ENCODE measurements at places on chromosomes 16 and 17. TPM values are rescaled to one million over a fixed set of nuclear protein-coding genes. Genes with fewer than 3 reads are reported as not detected.

DNA sequence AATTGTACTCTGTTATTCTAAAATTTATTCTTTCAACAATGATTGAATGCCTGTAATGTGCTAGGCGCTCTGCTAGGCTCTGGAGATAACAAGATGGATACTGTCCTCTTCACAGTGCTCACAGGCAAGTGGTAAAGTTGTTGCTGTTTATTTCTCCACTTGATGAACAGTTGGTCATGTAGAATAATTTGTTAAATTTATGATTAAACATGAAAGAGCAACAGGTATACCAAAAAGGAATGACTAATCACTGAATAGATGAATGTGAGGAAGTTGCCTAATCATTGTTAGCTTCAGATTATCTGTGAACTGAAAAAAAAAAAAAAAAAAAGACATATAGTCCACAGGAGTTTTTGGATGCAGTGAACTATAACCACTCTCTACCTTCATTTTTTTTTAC lies 62.3 kb downstream of the NFATC3 start:
- no peak for DNase-seq

GRCh38 chr17:76585033-76585648 lies 519 bp downstream of the ST6GALNAC2 start:
- DNase-seq: no peak

- DNase-seq: no peak
Observed at GRCh38 chr16:74580833-74581232, 26.1 kb downstream of the GLG1 start.

GRCh38 chr16:4016658-4017057 lies 99.6 kb downstream of the ADCY9 start:
- DNase-seq: no peak

GRCh38 chr16:57801809-57802340 lies 416 bp downstream of the KIFC3 start:
- peak; percentile 89 for DNase-seq

- no peak for DNase-seq
Observed at GRCh38 chr16:11783319-11784037, 13.6 kb downstream of the ZC3H7A start.

DNA sequence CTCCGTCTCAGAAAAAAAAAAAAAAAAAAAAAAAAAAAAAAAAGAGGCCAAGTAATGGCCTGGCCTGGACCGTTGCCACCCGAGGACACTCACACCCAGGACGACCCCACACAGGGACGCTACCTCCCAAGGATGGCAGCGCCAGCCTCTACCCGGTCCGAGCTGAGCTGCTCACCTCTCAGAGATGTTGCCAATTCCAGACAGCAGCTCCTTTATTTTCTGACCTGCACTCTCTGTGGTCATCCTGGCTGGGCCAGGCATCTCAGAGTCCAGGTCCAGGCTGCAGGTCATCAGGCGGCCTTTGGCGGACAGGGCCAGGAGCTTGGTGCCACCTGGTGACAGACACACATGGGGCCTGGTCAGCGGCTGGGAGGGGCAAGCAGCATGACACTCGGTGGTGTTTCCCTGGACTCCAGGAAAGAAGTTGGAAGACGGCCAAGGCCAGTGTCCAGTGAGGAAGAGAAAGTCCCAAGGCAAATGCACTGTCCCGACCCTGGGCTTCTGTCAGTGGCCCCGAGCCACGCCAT lies 3.1 kb downstream of the FAAP100 start:
- DNase-seq: no peak

DNA sequence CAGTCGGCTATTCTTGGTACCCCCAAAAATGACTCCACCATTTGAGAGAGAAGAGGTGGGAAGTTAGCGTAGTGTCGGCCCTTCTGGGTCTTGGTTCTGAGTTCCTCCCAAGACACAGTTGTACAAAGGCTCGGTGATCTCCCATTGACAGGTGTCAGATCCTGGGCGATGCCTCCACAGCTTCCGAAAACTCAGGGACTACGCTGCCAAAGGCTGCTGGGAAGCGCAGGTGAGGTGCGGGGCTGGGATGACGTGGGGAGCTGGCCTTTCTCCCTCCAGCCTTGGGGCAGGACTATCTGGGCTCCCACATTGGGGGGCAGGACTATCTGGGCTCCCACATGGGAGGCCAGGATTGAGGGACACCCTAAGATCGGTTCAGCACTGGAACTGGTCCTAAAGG lies 10.4 kb downstream of the CCNF start:
- no peak for DNase-seq

GRCh38 chr17:39529455-39529854 lies 68.2 kb downstream of the CDK12 start:
- no peak for DNase-seq

GRCh38 chr16:11224894-11225676 lies 30.9 kb downstream of the SOCS1 start:
- no peak for DNase-seq

DNA sequence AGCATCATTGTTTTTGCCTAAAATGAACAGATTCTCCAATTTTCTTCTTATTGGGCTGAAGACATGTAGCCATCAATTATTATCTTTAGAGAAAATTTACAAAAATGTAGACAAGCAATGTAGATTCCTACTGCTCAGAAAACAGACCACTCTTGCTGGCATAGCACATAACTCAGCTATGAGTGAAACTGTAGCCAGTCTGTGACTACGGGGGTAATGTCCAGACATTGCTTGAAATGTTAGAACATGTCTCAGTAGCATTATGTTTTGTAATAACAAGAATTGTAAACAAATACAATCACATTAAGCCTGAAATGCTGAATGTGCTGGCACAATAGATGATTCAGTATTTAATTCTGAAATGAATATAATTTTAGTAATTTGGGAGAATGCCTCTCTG lies 265.7 kb upstream of the KCNJ16 start:
- peak; percentile 16 for DNase-seq

DNA sequence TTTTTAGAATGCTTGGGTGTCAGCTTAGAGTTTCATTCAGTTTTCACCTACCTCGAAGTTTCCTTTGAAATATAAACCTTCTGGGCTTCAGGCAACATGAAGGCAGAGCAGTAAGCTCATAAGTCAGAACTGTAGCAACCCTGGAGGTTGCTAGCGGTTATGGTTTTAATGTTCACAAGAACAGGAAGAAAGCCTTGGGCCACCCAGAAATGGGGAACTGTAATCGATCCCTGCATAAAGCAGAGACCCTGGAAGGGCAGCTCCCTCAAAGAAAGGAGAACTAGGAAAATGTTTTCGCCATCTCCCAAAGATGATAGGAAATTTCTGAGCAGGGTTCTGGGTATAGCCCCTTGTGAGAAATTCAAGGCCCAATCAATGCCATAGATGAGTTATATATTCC lies 47.8 kb upstream of the RASL10B start:
- no peak for DNase-seq

Gene TMEM235
- total RNA-seq: not detected

Gene NTN1
- 0.79 TPM for total RNA-seq

Gene GPR139
- not detected for total RNA-seq

Gene PNMT
- not detected for total RNA-seq

Gene C17orf58
- total RNA-seq: 21.1 TPM

Gene ASGR1
- 0.13 TPM for total RNA-seq

Gene IGF2BP1
- total RNA-seq: 0.52 TPM
